ENCODE measurements at places on chromosomes 13 and 19.

DNA sequence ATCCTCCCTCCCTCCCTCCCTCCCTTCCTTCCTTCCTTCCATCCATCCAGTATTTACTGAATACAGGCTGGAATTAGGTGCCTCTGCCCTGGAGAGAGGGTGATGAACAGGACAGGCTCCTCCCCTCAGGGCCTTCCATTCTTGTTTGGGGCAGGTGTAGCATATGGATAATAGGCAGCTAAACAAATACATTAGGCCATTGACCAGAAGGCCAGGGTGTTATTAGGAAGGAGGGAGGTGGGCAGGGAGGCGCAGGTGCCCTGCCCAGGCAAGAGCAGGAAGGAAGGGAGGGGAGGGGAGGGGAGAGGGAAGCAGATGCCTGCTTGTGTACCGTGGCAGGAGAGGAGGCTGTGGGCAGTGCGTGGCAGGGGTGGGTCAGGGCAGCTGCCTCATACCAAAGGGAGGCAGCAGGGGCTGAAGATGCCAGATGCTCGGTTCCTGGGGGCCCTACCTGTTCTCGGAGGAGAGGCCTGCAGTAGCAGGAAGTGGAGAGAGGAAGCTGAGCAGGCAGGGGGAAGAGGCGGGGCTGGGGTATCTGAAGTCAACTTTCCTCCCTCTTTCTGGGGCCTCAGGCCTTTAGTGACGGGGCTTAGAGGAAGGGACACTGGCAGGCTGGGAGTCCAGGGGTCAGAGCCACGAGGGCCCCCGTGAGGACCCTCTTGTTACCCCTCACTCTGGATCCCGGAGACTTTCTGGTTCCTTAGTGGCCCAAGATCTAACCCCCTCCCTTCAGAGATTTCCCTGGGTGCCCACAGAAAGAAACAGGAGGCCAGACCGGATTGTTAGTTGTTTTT is at the start of gene RINL:
RINL (minus strand) TSS at position 495 of the 794 bp plus-strand sequence. CDS start 1,533 bp downstream, outside the sequence.
- DNase-seq: no peak

DNA sequence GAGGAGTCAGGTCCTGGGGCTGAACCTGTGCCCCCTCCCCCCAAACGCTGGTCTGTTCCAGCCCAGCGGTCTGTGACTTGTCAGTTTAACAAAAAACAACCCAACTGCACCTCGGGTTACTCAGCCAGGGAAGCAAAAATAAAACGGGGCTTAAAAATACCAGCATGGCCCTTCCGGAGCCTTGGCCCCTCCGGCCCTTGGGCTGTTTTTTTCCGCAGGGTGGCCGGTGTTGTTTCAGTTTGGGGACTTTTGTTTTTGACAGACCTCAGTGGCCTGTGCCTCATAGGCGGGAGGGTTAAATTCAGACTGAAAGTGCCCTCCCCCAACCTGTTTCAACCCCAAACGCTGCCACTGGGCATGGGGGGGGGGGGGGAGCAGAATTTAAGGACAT is 4.0 kb downstream of the TCF3 start:
- DNase-seq: no peak

DNA sequence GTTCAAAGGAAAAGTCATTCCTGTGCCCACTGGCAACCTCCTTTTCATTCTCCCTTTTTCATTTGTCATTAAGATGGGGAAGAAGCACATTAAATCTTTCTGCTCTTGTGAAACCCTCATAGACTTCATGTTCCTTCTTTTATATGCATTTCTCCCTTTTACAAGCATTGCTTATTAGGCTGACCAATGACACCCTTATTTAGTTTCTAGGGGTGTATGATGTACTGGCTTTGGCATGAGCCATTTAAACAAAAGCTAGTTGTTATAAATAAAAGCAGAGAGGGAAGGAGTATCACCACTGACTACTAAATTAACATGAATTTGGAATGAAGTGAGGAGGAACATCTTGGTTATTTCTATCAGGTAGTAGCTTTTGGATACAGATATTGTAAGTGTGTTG is 68.2 kb upstream of the PCDH9 start:
- no peak for DNase-seq

DNA sequence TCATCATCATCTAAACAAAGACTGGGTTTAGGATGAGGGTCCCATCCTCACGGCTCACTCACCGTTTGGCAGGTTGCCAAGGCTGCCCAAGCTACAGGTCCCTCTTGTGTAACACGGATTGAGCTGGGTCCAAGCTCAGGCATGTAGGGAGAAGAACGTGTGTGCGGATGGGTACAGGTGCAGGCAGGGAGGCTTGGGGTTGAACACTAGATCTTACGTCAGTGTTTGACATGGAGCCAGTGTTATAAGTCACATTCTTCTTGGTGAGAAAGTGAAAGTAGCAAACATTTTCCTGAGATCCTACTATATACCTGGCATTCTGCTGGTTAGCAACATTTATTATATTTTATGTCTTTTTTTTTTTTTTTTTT is 136.8 kb upstream of the RNF113B start:
- no peak for DNase-seq

DNA sequence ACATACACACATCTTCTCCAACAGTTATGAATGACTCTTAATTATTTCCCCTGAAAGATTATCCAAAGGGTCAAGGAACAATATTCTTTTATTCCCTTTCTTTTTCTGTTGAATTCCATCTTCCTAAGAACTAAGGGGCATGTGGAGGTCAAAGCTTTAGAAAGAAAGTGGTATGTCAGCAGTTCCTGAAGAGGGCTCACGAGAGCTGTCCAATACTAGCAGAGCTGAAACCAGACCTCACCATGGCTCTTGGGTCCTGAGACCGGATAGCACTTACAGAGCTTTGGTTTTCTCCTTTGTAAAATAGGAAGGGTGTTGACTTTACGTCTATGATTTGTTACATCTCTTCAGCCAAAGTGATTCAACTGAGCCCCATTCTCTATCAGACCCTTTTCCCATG is 109.8 kb upstream of the FREM2 start:
- no peak for DNase-seq

DNA sequence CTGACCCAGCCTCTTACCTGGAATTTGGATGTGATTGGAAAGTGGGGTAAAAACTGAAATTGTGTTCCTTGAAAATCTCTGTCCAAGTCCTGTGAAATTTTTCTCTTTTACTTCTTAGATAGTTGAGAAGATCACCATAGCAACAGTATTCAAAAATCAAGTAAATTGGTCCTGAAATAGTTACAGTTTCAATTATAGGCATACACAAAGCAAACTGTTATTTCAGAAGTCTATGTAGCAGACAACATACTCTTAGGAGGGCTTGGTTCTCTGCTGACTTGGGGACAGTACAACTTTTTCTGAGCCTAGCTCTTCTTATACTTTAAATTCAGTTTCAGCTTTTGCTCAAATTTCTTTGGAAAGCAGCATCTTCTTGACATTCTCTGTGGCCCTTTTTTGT is 38.6 kb upstream of the URAD start:
- DNase-seq: no peak

DNA sequence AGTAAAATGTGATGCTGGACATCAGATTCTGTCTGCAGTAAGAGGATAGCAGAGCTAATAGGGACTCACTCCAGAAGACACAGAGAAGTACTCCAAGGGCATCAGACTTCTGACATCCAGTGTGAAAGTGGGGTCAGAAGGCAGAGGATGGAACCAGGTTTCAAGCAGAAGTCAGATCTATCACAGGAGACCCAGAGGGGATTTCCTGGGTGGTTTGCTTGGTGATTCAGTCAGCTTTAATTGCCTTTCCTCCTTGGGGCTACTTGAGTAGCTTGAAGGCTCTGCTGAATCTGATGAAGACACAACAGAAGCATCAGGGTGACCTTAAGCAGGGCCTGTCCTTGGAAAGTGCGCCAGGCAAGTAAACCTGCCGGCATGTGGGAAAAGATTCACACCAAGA is 300.6 kb downstream of the COG6 start:
- no peak for DNase-seq

DNA sequence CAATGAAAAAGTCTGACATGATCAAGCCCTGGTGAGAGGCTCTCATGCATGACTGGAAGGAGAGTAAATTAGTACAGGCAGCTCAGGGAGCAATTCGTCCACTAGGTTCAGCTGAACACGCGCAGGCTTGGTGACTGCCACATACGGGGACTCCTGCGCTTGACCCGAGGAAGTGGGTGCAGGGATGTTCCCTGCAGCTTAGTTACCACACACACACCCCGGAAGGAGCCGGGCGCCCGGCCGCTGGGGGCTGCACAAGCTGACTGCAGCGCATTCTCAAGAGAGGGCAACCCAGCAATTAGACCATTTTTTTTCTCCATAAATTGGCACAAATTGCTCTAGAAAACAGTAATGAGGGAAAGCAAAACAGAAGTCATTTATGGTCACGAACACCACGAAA is 23.0 kb upstream of the MIER2 start:
- DNase-seq: no peak

GRCh38 chr13:46613409-46614049 is 60.6 kb downstream of the LRCH1 start:
- no peak for DNase-seq

DNA sequence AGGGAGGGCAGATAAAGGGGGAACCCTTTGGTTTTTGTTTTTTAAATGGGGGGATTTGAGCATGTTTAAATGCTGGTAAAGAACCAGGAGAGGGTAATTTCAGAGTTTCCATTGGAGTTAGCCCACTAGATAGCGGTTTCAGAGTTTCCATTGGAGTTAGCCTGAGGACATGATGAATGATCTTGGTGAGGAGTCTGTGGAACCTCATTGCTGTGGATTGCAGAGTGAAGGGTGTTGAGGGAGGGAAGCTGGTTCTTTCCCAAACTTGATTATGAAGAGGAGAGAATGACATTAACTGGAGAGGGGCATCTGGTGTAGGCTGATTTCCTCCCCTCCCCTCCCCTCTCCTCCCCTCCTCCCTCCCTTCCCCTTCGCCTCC is 5.0 kb downstream of the WASF3 start:
- no peak for DNase-seq

DNA sequence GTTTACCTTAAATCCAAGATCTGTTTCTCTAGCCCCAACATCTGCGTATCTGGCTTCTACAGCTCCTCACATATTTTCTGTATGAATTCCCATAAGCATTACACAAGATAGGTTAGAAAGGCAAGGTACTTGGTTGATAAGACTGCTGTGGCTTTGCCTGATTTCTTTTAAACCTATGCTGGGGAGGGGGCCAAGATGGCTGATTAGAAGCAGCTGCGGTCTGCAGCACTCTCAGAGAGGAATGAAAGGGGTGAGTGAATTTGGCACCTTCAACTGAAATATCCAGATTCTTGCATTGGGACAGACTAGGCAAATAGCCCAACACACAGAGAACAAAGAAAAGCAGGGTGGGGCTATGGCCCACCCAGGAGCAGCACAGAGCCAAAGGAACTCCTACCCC is 12.2 kb upstream of the DLEU7 start:
- DNase-seq: no peak

- no peak for DNase-seq
Observed at GRCh38 chr13:100491164-100491842, 97.3 kb downstream of the GGACT start.
